ENCODE measurements at places on chromosomes 12 and 14. TPM values are rescaled to one million over a fixed set of nuclear protein-coding genes. Genes with fewer than 3 reads are reported as not detected.

The SPATS2 gene
- total RNA-seq: 21.4 TPM

The LYZ gene
- total RNA-seq: not detected

The MUCL1 gene
- not detected for total RNA-seq

The STON2 gene
- total RNA-seq: 1.9 TPM

The KRT75 gene
- not detected for total RNA-seq

The CORO1C gene
- total RNA-seq: 179 TPM

The REC8 gene
- total RNA-seq: 16.6 TPM

The MSRB3 gene
- 30.1 TPM for total RNA-seq

All from mammary microvascular endothelial cell (primary cell).